NCI-H1694 (cell line): ENCODE measurements at places on chromosomes 5 and 9.

GRCh38 chr9:133064241-133065069 lies 2.7 kb downstream of the CEL start:
- no peak for DNase-seq

DNA sequence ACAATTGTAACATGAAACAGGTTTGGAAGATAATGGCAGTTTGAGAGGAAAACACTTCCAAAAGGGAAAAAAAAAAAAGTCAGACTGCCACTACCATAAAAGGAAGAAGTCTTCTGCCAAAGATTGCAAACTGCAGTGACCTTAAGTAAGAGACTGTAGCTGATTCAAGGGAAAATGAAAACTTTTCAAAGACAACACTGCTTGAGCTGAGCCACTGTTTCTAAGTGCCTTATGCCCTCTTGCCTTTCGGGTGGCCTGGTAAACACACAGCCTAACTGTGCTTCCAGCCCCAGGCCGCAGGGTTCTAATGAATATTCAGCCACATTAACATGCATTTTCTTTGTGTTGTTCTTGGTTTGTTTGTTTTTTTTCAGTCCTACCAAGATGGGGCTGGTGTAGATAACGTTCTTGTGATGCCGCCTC lies 354.6 kb downstream of the BNC2 start:
- no peak for DNase-seq

- no peak for DNase-seq
These were observed 110.1 kb upstream of the IRX2 start for GRCh38 chr5:2861605-2862004.

GRCh38 chr9:69172895-69173294 lies 1.2 kb upstream of the TJP2 start:
- DNase-seq: no peak

DNA sequence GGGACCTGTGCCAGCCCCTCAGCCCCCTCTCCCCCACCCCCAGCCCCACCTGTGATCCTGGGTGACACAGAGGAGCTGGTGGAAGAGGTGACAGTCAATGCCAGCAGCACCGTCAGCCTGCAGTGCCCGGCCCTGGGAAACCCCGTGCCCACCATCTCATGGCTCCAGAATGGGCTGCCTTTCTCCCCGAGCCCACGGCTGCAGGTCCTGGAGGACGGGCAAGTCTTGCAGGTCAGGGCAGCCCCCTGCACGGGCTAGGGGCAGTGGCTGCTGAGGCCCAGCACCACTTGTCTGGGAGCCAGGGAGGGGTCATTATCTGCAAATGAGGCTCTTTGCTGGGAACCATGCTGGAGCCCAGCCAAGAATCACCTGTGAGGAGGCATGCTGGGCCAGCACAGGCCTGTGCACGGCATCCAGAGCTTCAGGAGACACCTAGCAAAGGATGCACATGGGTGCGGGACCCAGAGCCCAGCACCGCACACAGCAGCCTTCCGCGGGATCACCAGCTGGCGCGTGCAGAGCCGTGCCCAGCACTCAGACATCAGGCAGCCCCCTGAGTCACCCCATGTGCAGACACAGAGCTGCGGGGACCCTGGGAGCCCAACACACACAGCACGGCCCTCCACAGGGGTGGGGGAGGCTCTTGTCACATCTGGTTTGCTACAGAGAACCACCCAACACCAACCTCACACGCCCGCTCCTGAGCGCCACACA lies 62.0 kb upstream of the ASS1 start:
- no peak for DNase-seq

DNA sequence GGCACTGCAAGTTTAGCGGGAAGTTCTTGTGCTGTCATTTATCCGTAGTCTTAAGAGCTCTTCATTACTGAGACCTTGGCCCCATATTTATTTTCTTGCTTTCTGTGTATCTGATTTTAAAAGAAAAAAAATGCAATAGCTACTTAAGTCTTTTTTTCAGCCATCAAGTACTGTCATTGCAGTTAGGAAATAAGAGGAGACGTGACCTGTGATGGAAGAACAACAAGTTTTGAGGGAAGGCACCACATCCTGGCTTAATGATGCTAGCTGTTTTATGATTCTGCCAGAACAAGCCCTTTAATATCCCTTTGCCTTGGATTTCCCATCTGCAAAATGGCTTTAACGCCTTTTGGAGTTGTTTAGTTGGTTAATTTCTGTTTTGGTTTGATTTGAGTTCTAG lies 3.8 kb downstream of the RGMB start:
- no peak for DNase-seq

GRCh38 chr5:118220556-118221195 lies 767.7 kb downstream of the DTWD2 start:
- DNase-seq: no peak

DNA sequence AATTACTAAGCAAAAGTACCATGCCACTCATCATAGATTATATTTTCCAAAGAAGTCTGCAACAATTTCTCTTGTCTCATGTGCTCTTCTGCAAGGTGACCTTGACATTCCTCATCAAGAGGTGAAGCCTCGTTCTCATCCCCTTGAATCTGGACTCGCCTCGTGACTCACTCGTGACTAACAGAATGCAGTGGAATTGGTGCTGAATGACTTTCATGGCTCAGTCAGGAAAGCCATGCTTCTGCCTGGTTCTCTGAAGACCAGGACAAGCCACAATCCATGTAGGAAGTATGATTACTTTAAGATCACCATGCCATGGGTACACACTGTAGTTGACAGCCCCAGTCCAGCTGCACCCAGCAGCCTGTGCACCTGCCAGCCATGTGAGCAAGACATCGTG lies 335.8 kb downstream of the GADD45G start:
- no peak for DNase-seq

DNA sequence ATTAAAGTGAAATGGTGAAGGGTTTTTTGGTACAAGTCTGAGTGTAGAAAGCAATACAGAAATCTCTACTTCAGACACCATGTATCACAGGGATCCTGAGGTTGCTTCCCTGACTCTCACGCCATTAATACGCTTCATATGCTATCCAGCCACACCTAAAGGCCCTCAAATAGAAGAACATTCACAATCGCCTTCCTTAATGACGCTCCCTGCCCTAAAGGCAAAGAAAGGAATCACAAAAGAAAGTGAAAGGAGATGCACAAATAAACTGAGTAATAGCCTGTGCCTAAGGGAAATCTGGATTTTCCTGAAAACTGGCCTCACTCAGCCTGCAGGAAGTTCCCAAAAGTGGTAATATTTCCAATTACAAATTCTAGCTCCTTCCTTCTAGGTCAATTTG lies 1002.7 kb upstream of the DMAC1 start:
- no peak for DNase-seq

DNA sequence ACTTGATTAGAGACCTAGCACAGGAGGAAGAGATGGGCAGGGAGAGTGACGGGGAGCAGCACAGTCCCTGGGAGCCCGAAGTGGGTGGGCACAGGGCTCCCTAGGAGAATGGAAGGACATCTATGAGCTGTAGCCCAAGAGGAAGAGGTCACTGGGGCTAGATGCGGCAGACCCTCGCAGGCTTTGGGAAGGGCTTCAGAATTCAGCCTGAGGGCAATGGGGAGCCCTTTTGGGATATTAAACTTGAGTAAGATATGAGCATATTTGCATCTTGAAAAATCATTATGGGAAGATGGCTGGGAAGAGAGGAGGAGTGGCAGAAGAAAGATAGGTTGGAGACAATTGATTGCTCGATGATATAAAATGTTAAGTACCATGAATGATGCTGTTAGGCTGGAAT lies 48.9 kb upstream of the IL17B start:
- DNase-seq: no peak

GRCh38 chr5:156394642-156395305 lies 67.8 kb downstream of the SGCD start:
- DNase-seq: no peak

DNA sequence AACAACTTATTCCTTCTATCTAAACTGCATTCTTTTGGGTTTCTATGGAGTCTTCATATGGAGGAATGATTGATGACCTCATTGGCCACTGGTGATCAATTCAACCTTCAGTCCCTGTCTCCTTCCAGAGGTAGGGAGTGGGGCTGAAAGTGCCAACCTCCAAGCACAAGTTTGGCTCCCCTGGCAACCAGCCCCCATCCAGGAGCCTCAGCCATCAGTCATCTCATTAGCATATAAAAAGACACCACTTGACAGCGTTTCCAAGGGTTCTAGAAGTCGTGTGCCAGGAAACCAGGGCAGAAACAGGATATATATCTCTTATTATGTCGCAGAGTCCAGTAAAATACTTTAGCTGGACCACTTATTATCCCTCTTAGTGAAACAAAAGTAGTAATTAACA lies 9.8 kb downstream of the SLC31A2 start:
- no peak for DNase-seq

GRCh38 chr5:110377361-110377760 lies 349.1 kb downstream of the TMEM232 start:
- no peak for DNase-seq

DNA sequence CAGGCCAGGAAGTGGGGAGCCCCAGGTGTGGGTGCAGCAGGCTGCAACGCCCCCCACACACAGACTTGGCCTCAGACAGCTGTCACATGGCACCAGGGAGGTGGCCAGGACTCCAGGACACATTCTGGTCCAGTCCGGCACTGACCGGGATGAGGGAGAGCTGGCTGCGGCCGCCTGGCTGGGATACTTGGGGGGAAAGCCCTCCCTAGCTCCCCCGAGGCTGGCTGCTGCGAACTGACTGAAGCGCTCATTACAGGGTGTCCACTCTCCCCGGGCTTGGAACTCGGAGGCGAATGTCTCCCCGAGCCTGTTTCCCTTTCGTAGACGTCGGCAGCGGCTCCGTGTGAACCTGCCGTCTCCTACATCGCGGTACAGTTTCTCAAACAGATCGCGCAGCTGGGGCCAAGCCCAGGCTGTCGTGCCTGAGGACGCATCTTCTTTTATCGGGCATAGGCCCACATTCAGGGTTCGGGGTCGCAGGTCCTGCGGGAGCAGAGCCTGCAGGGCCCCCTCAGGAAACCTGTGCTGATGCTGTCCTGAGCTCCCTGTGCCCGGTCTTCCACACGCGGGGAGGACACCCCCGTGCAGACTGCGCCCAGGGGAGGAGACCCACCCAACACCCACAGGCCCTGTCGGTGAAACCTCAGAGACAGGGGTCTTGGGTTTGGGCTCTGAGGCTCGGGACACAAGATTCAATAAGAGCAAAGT lies 19.8 kb downstream of the NACC2 start:
- no peak for DNase-seq
